ENCODE measurements at places on chromosomes 13 and 19. TPM values are rescaled to one million over a fixed set of nuclear protein-coding genes. Genes with fewer than 3 reads are reported as not detected.

GRCh38 chr13:98510156-98510509 is 66.8 kb downstream of the STK24 start:
- DNase-seq, result no peak

- no peak for DNase-seq
Observed at GRCh38 chr19:31538879-31539278, 189.6 kb upstream of the TSHZ3 start.

DNA sequence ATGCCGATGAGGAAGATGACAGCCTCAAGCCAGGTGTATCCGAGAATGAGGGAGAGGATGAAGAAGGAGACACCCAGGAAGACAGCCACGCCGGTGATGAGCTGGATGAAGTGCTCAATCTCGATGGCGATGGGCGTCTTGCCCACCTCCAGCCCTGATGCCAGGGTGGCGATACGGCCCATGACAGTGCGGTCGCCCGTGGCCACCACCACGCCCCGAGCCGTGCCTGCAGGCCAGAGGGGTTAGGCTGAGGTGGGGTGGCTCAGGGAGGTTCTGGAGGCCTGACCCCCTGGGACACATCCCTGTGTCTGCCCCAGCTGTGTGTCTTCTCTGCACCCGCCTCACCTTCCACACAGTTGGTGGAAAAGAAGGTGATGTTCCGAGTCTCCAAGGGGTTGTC is 9.1 kb downstream of the ATP1A3 start:
- no peak for DNase-seq

The PSG3 gene
- polyA plus RNA-seq, result not detected

DNA sequence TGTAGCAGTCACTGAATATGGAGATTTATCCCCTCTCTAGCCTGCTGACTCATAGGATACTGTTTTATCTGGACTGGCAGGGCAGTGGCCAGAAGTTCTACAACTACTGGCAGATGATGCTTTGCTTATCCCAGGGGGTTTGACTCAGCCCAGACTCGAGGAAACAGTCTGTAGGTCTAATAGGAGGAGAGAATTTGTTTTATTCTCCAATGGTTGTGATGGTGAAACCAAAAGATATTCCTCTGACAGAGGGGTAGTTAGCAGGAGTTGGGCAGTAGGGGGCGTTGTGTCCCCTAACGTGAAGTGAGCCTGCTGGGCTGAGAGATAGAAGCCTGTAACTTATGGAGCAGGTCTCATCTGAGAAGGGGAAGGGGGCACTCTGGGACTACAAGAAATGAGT is 74.9 kb downstream of the WTIP start:
- DNase-seq, result no peak

The NLRP11 gene
- not detected for polyA plus RNA-seq

The KCNRG gene
- polyA plus RNA-seq, result 0.63 TPM

DNA sequence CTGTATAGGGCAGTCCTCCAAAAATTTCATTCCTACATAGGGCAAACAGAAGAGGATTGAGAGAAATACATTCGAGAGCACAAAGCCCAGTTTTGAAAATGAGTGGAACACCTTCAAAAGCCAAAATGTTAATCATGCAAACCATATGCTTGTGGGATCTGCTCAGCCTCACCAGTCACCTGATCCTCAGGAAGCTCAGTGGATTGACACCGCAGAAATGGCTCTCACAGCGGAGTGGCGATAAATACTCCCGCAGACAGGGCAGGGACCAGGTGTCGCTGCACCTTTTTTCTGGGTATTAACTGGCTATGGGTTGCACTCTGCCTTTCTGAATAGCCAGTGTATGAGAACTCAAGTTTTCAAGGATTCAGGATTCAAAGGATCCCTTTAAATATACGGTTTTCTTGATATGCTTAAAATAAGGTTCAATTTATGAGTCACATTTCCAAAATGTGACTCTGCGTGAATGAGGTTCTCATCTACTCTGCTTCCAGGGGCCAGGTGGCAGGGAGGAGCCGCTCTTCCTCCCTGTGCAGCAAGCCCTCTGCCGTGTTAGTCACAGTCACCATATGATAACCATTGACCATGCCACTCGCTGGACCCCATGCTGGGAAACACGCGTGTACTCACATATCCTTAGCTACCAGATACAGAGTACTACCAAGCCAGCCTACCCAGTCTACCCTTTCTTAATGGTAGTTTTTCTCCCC is 18.3 kb upstream of the DHRS12 start:
- DNase-seq, result no peak
